Tongue (tissue), 3 donors: ENCODE measurements at places on chromosomes 1 and 21. TPM values are rescaled to one million over a fixed set of nuclear protein-coding genes. Genes with fewer than 3 reads are reported as not detected.

The NHLH1 gene
- total RNA-seq: not detected

- DNase-seq: no peak
Observed at GRCh38 chr1:198678301-198678836, 39.5 kb downstream of the PTPRC start.

- peak; percentile 61 for DNase-seq
Observed at GRCh38 chr21:16305686-16306085, 575.9 kb downstream of the USP25 start.

DNA sequence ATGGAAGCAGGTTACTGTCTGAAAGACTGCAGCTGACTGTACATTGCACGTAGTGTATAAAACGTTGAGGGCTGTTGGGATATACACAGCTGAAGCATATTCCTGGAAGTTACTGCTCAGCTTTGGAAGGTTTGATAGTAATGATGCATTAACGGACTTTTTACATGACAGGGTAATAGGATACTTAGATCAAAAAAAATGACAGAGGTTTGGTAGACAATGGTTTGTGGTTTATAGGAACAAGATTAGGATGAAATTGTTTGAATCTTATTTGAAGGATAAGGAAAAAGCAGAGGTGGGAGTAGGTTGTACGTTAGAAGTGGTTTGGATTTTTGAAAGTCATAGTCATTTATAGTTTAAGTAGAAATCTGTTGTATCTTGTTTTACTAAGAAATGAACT lies 33.0 kb downstream of the ADGRL2 start:
- DNase-seq: no peak

- DNase-seq: no peak
Observed at GRCh38 chr1:65056234-65056633, 89.9 kb upstream of the JAK1 start.
